Adrenal gland (tissue), 19 donors: ENCODE measurements at places on chromosomes 5 and 9.

- no peak for DNase-seq
Measured at GRCh38 chr9:119153402-119153801, 215.8 kb downstream of the BRINP1 start.

DNA sequence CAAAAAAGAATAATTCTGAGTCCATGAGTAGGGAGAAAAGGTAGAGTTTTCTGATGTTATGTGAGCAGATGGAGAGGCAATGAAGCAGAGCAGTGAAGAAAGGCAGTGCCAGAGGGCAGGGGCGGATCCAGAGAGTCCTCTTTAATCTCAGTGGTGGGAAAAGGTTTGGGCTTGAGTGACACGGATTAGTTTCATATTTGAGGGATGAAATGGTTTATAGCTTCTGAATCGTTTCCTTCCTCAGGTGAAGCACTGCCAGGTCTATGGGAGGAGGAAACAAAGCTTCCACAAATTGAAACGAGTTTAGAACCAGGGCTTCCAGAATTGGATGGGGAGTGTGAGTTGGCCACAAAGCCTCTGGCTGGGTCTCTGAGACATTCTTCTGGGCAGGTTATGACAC is 517.0 kb upstream of the PAPPA start:
- no peak for DNase-seq

DNA sequence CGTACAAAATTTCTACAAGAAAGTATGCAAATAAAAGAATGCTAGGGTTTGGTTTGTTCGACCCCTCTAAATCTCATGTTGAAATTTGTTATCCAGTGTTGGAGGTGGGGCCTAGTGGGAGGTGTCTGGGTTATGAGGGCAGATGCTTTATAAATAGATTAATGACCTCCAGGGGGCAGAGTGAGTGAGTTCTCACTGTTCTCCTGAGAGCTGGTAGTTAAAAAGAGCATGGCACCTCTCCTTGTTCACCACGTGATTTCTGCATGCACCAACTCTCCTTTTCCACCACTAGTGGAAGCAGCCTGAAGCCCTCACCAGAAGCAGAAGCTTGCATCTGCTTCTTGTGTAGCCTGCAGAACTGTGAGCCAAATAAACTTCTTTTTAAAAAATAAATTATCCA is 50.4 kb upstream of the FAM170A start:
- no peak for DNase-seq

DNA sequence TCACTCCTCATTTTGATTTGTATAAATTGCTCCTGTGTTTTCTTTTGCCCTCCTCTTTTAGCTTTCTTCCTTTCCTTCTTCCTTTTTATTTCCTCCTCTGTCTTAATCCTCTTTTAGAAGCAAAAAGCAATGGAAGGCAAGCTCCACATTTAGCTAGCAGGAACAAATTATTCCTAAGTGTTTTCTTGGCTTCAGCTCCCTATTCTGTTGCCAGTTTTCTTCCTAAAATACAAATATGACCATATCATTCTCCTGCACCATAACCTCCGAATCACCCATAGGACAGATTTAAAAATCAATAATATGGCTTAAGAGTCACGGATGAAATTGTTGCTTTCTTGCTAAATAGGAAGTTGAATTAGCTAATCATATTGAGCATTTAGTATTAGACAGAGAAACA is 49.4 kb downstream of the GRIN3A start:
- no peak for DNase-seq

DNA sequence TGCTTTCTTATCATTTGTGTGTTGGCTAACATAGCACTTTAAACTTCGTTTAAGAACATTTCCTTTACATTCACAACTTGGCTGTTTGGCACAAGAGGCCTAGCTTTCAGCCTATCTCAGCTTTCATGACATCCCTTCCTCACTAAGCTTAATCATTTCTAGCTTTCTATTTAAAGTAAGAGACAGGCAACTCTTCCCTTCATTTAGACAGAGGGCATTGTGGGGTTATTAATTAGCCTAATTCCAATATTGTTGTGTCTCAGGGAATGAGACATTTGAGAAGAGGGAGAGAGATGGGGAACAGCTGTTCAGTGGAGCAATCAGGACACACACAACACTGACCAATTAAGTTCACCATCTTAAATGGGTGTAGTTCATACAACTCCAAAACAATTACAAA is 51.0 kb upstream of the OR2K2 start:
- DNase-seq, result no peak

DNA sequence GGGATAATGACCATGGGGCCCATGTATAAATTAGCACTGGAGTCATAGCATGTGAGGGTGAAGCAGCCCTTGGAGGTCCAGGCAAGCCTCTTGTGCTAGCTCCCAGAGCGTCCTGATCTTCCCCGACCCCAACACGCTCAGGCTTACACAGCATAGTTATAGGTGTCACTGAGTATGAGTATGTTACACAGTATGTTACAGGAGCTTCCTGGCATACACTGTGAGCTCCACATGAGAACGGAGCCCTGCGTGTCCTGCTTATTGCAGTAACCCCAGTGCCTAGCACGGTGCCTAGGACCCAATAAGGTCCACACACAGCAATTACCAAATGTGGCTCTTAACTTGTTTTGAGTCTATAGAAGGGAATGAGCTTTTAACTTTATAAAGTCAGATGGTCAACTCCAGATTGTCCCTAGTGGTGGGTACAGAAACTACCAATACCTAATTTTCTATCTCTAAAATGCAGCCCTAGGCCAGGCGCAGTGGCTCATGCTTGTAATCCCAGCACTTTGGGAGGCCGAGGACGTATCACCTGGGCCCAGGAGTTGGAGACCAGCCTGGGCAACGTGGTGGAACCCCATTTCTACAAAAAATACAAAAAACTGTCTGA is 64.1 kb downstream of the PLAC8L1 start:
- DNase-seq, result no peak

DNA sequence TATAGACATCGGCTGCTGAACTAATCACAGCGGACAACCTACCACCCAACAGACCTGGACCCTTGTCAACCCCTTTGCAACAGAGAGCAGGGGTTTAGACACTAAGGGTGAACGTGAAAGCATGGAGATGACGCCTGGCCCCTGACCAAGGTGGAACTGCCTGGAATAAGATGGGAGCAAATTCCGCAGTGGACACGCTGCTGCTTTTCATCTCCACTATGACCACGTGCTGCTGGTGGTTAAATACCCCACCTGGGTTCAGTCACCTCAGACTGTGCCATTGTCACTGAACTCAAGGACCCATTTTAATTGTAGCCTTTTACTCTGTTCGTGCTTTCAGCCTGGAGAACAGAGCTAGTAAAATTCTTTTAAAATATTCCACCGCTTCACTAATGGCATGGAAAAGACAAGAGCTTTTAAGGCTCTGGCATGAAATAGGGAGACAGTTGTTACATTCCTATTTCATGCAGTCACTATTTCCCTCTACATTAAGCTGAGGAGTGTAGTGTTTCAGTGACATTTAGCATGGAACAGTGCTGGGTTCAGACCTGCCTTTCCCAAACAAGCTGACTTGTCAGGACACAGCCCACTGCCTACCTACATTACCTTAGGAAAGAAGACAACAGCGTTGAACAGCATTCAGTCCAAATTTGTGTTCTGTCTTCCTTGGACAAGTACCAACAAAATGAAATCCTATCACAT is 96.8 kb downstream of the ANKRD18B start:
- no peak for DNase-seq

DNA sequence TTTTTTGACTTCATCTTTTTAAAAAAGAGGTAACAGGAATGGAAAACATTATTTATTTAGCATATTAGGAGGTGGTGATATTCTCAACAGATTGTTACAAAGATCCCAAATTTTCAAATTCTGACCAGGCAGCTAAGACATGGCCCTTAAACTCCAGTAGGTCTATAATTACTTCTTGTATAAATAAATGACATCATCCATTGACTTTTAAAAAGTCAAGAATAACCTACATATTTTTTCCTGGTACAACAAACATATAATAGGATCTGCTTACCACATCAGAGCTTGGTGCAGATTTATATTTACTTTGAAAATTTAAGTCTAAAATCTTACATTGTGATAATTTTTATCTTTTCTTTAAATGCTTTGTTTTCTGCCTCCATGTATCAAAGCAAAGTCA is 92.2 kb upstream of the TRPM3 start:
- no peak for DNase-seq

DNA sequence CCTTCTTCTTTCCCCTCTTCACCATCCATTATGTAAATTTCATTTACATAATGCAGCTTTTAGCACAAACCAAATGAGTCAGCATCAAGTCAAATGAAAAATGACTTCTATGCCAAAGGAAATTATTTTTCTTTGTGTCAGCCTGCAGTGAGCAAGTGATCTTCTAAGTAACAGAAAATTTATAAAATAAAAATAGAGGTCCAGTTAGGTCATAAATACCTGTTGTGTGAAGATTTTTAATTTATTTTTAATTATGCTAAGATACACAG is 16.7 kb upstream of the THG1L start:
- DNase-seq, result no peak

- no peak for DNase-seq
Measured at GRCh38 chr5:141597394-141597793, 21.4 kb downstream of the DIAPH1 start.

DNA sequence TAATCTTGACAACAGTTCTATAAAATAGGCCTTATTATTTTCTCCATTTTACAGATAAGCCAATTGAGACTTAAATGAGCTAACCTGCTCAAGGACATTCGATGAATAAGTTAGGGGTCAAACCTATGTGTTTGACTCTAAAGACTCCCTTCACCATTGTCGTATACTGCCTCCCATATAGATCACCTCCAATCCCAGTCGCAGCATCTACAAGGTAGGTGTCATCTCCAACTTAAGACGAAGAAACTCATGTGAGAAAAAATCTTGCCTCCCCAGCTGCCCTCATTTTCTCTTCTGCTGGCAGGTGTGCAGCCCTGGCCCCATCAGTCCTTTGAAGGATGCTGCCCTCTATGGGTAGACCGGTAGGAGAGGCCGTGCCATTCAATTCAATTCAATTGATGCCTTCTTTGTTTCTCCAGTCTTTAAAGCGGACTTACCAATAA is 75.2 kb upstream of the SMARCA2 start:
- no peak for DNase-seq

DNA sequence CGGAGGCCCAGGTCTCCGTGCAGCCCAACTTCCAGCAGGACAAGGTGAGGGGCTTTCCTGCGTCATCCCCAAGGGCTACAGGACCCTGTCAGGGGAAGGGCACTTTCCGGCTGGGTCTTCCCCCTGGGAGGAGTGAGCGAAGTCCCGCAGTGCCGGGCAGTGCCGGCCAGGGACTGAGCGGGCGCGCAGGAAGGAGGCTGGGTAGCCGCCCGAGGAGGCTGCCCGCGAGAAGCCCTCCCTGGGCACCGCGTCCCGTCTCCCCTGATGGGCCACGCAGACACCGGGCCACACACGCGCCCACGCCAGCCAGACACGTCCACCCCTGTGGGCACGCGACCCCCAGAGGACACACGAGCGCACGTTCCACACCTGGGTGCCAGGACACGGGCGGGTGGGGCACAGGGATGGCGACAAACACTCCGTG is 357 bp downstream of the PTGDS start:
- no peak for DNase-seq
